ENCODE measurements at places on chromosomes 13 and 19. TPM values are rescaled to one million over a fixed set of nuclear protein-coding genes. Genes with fewer than 3 reads are reported as not detected.

ZNF846 gene
- 7.1 TPM for total RNA-seq

EDNRB gene
- total RNA-seq = not detected

SPTBN4 gene
- total RNA-seq = 2.8 TPM

KEAP1 gene
- 99.5 TPM for total RNA-seq

GRCh38 chr19:35756377-35757230 is at the start of gene HSPB6:
HSPB6 (minus strand) TSS chr19:35757029; CDS start chr19:35757008, 21 bp downstream.
- H3K36me3 ChIP-seq = peaks cover 4% of the 10 kb centered on the region
- peak within 1 kb of the TSS; percentile 84 for H3K4me3 ChIP-seq
- H3K4me1 ChIP-seq = peaks cover 21% of the 10 kb centered on the region
- DNase-seq = peak; percentile 80
- no peaks in the 10 kb centered on the region for H3K27me3 ChIP-seq
- H3K27ac ChIP-seq = peak within 1 kb of the TSS; percentile 97

DNA sequence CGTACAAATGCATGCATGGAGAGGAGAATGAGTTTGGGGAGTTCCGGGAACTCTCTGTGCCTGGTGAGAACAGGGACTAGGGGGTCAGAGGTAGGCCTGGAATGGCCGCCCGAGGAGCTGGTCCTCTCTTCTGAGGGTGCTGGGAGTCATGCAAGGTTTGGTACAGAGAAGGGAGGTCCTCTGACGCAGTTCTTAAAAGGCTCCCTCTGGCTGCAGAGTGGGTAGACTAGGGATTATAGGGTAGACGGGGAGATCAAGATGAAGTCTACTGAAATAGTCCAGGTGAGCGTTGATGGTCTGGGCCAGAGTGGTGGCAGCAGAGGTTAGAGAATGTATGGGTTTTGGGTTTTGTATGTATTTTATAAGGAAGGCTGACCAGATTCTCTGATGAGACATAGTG is 796 bp downstream of the ZNF304 start:
- peaks cover 15% of the 10 kb centered on the region for H3K36me3 ChIP-seq
- peaks cover 23% of the 10 kb centered on the region for H3K4me1 ChIP-seq
- peak overlapping the region; percentile 79 for H3K27ac ChIP-seq
- peak; percentile 69 for DNase-seq
- no peaks in the 10 kb centered on the region for H3K27me3 ChIP-seq
- peak overlapping the region; percentile 86 for H3K4me3 ChIP-seq

DNA sequence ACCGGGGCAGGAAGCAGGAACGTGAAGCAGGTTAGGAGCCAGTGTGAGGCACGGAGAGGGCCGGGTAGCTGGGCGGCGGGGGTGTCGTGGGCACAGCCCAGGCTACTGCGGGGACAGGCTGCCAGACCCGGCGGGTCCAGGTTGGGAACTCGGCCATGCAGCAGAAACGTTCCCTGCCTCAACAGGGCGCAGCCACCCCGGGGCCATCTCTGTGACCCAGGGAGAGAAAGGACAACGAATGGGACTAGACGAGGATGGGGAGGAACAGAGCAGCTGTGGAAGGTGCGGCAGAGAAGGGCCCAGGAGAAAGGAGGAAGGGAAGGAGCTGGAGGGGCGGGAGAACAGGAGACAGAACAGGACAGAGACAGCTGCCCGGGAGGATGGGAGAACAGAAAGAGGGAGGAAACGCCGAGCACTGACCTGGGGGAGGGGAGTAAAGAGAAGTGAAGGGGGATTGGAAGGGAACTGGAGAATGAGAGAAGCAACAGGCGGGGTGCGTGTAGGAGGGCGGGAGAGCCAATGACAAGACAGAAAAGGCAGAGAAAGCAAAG is 12.9 kb upstream of the GARIN5A start:
- peaks cover 13% of the 10 kb centered on the region for H3K27me3 ChIP-seq
- no peak overlapping the region for H3K27ac ChIP-seq
- H3K36me3 ChIP-seq = no peaks in the 10 kb centered on the region
- no peak overlapping the region for H3K4me3 ChIP-seq

GRCh38 chr13:33634546-33634982 is 183.4 kb upstream of the RFC3 start:
- no peak overlapping the region for H3K27ac ChIP-seq
- H3K36me3 ChIP-seq = no peaks in the 10 kb centered on the region
- DNase-seq = no peak
- H3K4me3 ChIP-seq = no peak overlapping the region
- H3K27me3 ChIP-seq = no peaks in the 10 kb centered on the region

DNA sequence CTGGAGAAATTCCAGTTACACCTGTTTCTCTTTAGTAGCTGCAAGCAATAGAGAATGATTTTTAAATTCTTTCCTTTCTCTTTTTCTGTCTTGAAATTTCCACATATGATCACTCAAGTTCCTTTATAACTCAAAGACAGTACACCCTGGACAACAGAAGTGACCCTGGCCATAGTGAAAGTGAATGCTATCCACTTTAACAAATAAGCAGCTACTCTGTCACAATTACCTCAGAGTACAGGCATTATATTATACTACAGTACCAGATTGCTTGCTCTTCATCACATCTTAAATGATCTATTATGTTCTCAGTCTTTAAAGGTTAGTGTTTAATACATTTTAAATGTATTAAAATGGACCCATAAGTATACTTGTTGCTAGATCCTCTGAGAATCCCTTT is 136.2 kb downstream of the KLF12 start:
- no peaks in the 10 kb centered on the region for H3K4me1 ChIP-seq
- 0 out of 2 replicates have a peak, but pooled peaks cover 4% of the 10 kb centered on the region for H3K36me3 ChIP-seq
- H3K27ac ChIP-seq = no peak overlapping the region
- H3K27me3 ChIP-seq = no peaks in the 10 kb centered on the region
- no peak overlapping the region for H3K4me3 ChIP-seq
- no peak for DNase-seq

DNA sequence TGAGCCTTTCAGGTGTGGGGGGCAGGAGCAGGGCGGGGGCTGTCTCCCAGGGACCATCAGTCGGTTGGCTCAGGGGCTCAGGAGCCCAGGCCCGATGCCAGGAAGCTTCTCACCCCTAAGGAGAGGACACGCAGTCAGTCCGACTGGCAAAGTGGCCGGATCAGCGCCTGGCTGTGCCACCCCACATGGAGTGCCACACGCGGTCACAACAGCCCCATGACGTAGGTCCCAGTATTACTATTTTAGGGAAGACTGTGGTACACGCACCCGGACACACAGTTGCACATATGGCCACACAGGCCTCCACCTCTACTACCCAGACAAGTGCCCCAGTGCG is 29.3 kb upstream of the GRTP1 start:
- H3K27ac ChIP-seq = no peak overlapping the region
- no peaks in the 10 kb centered on the region for H3K4me1 ChIP-seq
- H3K27me3 ChIP-seq = no peaks in the 10 kb centered on the region
- peak overlapping the region; percentile 67 for H3K4me3 ChIP-seq
- peak; percentile 20 for DNase-seq

- peaks cover 16% of the 10 kb centered on the region for H3K27me3 ChIP-seq
- H3K27ac ChIP-seq = no peak overlapping the region
- no peak for DNase-seq
- H3K4me1 ChIP-seq = no peaks in the 10 kb centered on the region
- H3K36me3 ChIP-seq = no peaks in the 10 kb centered on the region
Observed at GRCh38 chr19:1676351-1677266, 24.2 kb upstream of the TCF3 start.

DNA sequence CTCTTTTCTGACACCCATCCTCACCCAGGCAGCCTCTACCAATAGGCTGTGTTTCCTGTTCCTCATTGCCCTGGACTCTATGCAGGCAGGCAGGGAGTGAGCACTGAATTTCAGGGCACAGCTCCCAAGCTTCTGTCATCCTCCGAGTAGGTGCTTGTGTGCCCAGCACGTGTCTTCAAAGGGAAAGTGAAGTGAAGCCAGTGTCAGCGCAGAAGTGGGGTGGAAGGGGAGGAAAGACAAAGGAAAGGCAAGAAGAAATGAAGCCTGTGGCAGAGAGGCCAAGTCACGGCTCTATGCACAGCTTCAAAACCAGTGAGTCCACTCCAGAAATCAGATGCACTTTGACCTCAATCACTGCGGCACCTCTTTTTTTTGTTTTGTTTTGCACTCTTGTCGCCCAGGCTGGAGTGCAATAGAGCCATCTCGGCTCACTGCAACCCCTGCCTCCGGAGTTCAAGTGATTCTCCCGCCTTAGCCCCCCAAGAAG is 16.9 kb downstream of the CEBPA start:
- no peak overlapping the region for H3K4me3 ChIP-seq
- peaks cover 27% of the 10 kb centered on the region for H3K27me3 ChIP-seq
- H3K36me3 ChIP-seq = no peaks in the 10 kb centered on the region

DNA sequence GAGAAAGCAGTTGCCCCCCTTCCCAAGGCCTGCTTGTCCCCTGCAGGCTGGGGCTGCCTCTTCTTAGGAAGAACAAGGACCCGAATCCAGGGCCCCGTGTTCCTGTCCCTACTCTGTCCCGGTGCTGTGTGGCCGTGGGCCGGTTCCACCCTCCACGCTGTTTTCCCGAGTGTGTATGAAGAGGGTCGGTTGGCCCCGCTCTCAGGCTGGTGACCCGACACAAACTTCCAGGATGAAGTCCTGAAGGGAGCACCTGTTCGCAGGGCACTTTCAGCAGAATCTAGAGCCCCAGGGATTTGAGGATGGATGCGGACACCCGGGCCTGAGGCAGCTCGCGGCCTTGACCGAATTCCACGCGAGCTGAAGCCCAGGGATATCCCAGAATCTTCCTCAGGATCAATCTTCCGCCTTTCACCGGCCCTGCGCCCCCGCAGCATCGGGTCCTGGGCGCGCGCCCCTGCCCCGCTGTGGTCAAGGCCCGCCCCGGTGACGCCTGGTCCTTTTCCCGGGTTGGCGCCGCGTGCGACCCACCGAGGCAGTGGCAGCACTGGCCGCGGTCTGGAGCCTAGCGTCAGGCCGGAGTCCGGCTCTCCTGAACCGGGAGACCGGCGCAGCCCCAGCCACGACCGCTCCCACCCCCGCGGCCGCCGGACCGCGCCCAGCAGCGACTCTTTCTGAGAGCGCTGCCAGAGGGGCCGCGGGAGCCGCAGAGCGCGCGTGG is 528 bp upstream of the CHST8 start:
- H3K4me3 ChIP-seq = 0 out of 2 replicates have a peak overlapping the region, but pooled peaks have one; percentile 26
- no peaks in the 10 kb centered on the region for H3K4me1 ChIP-seq
- H3K27me3 ChIP-seq = peaks cover 43% of the 10 kb centered on the region
- no peak overlapping the region for H3K27ac ChIP-seq

DNA sequence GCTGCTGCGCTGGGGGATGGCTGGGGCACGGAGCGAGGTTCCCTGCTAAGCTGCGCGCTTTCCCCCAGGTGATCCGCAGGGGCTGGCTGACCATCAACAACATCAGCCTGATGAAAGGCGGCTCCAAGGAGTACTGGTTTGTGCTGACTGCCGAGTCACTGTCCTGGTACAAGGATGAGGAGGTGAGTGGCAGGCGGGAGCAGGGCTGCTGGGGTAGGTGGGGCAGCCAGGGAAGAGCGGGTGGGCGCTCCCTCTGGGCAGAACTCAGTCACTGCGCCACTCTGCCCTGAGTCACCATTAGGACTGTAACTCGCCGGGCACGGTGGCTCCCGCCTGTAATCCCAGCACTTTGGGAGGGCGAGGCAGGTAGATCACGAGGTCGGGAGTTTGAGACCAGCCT is 23.8 kb downstream of the TMED1 start:
- H3K27me3 ChIP-seq = no peaks in the 10 kb centered on the region
- H3K4me3 ChIP-seq = no peak overlapping the region
- peaks cover 32% of the 10 kb centered on the region for H3K4me1 ChIP-seq
- peaks cover 33% of the 10 kb centered on the region for H3K36me3 ChIP-seq
- peak overlapping the region; percentile 99 for H3K27ac ChIP-seq
- peak; percentile 19 for DNase-seq

GRCh38 chr19:49058562-49058961 is 1.0 kb upstream of the CGB7 start:
- DNase-seq = peak; percentile 64
- H3K27ac ChIP-seq = no peak overlapping the region
- no peaks in the 10 kb centered on the region for H3K4me1 ChIP-seq
- 0 out of 2 replicates have a peak overlapping the region, but pooled peaks have one; percentile 79 for H3K4me3 ChIP-seq

DNA sequence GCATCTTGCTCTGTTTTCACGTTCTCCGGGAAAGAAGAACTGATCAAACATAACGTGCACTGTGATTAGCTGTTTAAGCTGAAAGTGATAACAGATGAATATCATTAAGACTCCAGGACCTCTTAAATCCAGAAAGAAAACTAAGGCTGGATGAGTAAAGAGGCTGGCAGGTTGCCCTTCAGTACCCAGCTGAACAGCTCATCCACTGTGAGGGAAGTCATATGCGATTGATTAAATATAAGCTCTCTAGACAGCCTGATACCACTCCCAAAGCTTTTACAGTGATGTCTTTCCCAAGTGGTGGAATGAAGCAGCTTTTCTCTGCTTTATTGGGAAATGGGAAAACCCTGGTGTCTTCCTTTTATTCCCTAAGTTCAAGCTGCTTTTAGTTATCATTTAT is 116.9 kb downstream of the EFNB2 start:
- peaks cover 23% of the 10 kb centered on the region for H3K27me3 ChIP-seq
- DNase-seq = peak; percentile 93
- no peaks in the 10 kb centered on the region for H3K36me3 ChIP-seq
- no peak overlapping the region for H3K27ac ChIP-seq
- H3K4me3 ChIP-seq = peak overlapping the region; percentile 52

GRCh38 chr13:111460548-111461444 is 140.4 kb downstream of the TEX29 start:
- H3K27ac ChIP-seq = no peak overlapping the region
- peak; percentile 78 for DNase-seq
- no peaks in the 10 kb centered on the region for H3K36me3 ChIP-seq

- H3K27ac ChIP-seq = no peak overlapping the region
- H3K4me1 ChIP-seq = no peaks in the 10 kb centered on the region
- no peak for DNase-seq
- H3K27me3 ChIP-seq = no peaks in the 10 kb centered on the region
Observed at GRCh38 chr13:104534847-104535246, 1468.6 kb upstream of the SLC10A2 start.

DNA sequence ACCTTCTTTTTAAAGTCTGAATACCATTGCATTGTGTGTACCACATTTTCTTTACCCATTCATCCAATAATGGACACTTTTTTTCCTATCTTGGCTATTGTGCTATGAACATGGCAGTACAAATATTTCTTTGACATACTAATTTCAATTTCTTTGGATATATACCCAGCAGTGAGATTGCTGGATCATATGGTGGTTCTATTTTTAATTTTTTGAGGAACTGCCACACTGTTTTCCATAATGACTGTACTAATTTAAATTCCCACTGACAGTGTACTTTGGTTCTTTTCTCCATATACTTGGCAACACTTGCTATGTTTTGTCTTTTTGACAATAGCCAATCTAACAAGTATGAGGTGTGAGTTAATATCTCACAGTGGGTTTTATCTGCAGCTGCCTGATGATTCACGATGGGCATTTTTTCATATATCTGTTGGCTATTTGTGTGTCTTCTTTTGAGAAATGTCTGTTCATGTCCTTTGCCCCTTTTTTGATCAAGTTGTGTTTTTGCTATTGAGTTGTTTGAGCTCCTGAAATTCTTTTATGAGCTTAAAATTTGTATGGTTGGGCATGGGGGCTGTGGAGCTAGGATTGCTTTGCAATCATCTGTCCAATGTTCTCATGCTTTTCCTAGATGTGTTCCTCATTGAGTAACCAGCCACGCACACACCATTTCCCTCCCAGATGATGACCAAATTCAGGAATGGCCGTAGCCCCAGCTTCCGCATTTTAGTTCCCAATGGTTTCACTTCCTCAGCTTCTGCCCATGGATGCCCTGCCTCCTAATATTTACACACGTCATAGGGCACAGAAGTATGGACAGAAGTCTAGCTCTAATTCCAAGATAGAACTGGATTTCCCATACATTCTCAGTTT is 380.0 kb upstream of the SGCG start:
- DNase-seq = peak; percentile 28
- H3K27me3 ChIP-seq = peaks cover 5% of the 10 kb centered on the region
- H3K4me3 ChIP-seq = peak overlapping the region; percentile 16
- no peak overlapping the region for H3K27ac ChIP-seq
- H3K36me3 ChIP-seq = no peaks in the 10 kb centered on the region
- H3K4me1 ChIP-seq = no peaks in the 10 kb centered on the region

GRCh38 chr13:113991676-113992179 is 17.9 kb upstream of the C13orf46 start:
- H3K36me3 ChIP-seq = peaks cover 22% of the 10 kb centered on the region
- H3K4me1 ChIP-seq = no peaks in the 10 kb centered on the region
- H3K27ac ChIP-seq = no peak overlapping the region
- H3K4me3 ChIP-seq = no peak overlapping the region
